Muscle of back (tissue), 13 donors: ENCODE measurements at places on chromosomes 7 and 10.

DNA sequence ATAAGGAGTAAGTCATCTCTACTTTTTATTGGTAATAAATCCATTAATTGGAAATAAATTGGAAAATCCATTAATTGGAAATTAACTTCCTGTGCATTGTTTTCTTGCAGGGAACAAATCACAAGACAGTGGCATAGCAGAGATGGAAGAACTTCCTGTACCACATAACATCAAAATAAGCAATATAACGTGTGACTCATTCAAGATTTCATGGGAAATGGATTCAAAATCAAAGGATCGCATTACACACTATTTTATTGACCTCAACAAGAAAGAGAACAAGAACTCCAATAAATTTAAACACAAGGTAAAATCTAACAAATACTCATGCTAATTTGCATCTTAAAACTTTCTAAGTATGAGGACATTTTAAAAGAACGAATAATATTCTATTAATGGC is 57.8 kb downstream of the PHYHIPL start:
- DNase-seq, result no peak

- DNase-seq, result no peak
These were observed 14.6 kb upstream of the BPGM start for GRCh38 chr7:134632052-134632451.

GRCh38 chr10:51176976-51177695 is 102.8 kb downstream of the PRKG1 start:
- peak; percentile 29 for DNase-seq

GRCh38 chr10:133315847-133316246 is 7.1 kb downstream of the ZNF511 start:
- DNase-seq, result no peak

DNA sequence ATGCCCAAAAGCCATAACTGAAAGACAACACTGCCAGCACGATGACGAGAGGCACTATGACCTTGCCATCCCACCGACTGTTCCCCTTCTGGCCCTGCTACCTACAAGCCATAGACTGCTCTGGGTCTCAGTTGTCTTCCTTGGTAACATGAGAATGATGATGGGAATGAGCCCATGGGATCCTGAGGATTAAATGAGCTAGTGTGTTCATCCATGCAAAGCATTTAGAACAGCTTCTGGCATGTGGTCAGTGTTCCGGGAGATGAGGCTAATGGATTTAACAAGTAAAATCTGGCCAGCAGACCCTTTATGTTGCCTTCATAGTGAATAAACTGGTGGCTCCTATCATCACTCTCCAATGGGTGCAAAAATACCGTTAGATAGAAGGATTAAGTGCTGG is 62.4 kb upstream of the WDR11 start:
- DNase-seq, result no peak

- DNase-seq, result no peak
These were observed 704.7 kb upstream of the C7orf33 start for GRCh38 chr7:147885869-147886268.

DNA sequence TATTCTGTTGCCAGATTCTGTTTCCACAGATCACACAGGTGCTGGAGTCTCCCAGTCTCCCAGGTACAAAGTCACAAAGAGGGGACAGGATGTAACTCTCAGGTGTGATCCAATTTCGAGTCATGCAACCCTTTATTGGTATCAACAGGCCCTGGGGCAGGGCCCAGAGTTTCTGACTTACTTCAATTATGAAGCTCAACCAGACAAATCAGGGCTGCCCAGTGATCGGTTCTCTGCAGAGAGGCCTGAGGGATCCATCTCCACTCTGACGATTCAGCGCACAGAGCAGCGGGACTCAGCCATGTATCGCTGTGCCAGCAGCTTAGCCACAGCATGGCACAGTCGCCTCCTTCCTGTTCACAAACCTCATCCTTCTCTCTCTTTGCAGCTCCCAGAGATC is 237.5 kb upstream of the PRSS1 start:
- DNase-seq, result no peak

GRCh38 chr7:137579913-137580640 is 236.5 kb upstream of the PTN start:
- DNase-seq, result no peak

- DNase-seq, result no peak
These were observed 6.8 kb downstream of the ARL5B start for GRCh38 chr10:18665815-18666558.

DNA sequence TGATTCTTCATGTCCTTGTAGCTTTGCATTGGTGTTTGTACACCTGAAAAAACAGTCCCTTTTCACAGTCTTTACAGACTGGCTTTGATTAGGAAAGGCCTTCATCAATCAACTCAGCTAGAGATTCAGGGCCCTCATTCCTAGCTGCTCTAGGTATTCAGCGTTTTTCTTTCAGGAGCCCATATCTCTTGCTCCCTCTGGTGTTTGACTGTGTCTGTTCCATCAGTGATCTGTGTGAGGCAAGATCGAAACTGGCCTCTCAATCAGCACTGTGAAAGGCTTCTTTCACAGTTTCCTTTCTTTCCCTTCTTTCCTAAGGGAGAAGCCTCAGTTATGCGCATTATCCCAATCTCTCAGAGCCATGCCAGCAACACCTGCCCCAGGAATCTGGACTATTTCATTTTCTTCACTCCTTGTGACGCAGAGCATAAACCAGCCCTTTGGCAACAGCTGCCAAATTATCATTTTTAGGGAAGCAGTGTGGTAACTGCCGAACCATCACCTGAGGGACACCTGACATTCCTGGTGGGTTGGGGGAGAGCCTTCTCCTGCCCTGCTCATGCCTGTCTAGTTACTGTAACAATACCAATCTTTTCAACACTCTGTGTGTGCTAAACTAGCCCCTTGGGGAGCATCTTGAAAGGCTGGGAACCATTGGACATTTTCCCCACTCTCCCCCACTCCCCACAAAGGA is 75.7 kb upstream of the CCDC71L start:
- no peak for DNase-seq

- no peak for DNase-seq
These were observed 7.3 kb downstream of the ASL start for GRCh38 chr7:66082886-66083415.

GRCh38 chr10:84012831-84013458 is 126.4 kb upstream of the GHITM start:
- no peak for DNase-seq

- DNase-seq, result peak; percentile 30
These were observed 157.5 kb upstream of the KLF14 start for GRCh38 chr7:130891254-130892094.

DNA sequence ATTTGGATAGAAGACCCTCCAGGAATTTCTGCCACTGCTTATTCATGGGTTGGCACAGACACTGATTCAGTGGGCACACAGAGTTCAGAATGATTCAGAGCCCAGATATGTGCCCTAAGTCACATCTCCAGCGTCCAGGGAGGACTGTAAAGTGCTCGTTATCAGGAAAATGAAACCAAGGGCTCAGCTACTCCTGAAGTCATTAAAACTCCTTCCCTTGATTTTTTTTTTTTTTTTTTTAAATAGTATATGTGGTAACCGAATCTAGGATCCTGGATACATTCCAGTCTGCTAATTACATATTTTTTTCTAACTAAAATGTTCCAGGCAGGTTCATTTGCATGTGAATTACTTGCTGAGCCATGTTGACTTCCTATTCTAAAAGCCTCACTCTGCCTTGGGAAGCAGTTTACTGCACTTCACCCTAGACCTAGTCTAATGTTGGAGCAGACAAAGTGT is 34.7 kb downstream of the MET start:
- DNase-seq, result no peak

DNA sequence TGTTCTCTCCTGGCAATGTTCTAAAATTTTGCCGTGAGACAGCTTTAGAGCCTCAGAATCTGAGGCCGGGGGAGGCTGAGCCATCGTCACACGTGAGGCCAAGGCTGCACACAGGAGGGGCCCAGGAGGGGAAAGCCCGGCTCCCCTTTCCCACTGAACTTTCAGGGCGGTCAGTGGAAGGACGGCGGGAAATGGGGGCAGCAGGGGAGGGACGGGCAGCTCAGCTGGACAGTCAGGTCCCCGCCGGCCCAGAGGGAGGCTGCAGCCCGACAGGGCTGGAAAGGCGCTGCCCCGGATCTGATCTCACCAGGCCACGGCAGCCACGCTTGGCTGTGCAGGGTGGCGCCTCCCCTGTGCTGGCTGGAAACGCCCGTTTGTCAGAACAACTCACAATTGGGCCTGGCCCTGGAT is 43.3 kb upstream of the ADGRA1 start:
- peak; percentile 55 for DNase-seq

GRCh38 chr7:33079763-33080690 is 17.5 kb upstream of the NT5C3A start:
- DNase-seq, result no peak

DNA sequence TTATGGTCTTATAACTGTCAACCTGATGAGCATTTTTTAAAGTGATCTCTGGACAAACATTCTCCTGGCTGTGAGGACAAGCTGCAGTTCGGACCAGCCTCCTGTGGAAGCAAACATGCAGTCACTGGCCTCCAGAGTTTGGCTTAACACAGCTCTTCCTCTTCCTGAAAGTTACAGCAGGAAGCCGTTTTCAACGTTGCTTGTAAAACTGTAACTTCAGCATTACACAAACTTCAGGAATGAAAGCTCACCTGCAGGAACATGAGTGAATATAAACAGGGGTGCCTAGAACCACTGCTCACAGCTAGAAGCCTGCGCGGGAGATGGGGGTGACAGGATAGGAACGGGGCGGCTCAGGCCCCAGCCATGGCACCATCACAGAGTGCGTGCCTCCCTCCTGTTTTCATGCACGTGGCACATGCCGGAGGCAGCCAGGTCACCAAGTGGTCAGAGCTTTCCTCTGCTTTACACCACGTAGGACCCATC is 292.9 kb upstream of the PITRM1 start:
- peak; percentile 57 for DNase-seq

GRCh38 chr7:92615861-92616260 is 25.7 kb upstream of the FAM133B start:
- no peak for DNase-seq

DNA sequence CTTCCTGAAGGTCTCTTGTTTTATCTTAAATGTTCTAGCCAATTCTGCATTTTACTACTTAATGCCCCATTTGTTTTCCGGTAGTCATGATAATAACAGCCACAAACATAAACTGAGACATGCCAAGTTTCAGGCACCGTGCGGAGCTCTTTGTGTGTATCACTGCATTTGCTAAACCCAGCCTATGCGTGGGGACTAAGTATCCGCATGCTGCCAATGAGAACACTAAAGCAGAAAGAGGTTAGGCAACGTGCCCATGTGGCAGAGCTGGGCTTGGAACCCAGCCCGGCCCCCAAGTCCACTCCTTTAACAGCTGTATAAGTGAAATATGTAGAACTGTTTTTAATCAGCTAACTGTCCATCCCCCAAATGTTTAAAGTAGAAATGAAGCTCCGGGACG is 54.1 kb downstream of the SLIT1 start:
- DNase-seq, result peak; percentile 52

GRCh38 chr10:11685787-11686218 is 56.4 kb upstream of the ECHDC3 start:
- no peak for DNase-seq

- no peak for DNase-seq
These were observed 68.9 kb downstream of the PLCE1 start for GRCh38 chr10:94062611-94063010.
